ENCODE measurements at places on chromosomes 11 and 22.

GRCh38 chr11:1218788-1219445 lies 3.9 kb upstream of the MUC5B start:
- DNase-seq, result no peak

DNA sequence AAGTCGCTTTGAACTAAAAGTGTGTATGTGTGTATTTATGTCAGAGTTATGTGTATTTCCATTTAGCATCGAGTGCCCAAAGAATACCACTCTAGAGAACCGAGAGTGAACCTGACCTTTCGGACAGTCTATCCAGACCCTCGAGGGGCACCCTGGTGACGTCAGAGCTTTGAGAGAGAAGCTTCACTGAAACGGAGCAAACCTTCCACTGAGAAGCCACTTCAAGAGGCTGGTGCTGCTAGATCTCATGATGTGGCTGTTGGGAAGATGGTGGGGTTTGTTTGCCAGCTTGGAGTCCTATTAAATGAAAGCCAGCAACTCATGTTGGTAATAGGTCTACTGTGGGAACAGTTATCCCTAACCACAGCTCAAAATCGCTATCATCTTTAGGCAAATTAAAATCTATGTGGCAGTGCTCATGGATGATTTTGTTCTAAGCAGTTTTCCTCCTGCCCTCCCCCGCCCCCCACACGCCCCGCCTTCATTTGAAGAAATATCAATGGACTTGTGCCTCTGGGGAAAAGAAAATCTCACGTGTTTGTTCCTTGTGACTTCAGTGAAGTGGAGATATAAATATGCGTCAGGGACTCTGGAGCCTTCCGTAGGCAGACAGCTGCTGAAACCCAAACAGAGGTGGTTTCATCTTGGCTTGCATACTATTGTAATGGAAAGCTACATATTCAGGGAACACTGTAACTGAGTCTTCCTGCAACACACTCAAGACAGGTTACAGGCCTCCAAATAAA lies 22.4 kb upstream of the C11orf96 start:
- DNase-seq, result no peak

DNA sequence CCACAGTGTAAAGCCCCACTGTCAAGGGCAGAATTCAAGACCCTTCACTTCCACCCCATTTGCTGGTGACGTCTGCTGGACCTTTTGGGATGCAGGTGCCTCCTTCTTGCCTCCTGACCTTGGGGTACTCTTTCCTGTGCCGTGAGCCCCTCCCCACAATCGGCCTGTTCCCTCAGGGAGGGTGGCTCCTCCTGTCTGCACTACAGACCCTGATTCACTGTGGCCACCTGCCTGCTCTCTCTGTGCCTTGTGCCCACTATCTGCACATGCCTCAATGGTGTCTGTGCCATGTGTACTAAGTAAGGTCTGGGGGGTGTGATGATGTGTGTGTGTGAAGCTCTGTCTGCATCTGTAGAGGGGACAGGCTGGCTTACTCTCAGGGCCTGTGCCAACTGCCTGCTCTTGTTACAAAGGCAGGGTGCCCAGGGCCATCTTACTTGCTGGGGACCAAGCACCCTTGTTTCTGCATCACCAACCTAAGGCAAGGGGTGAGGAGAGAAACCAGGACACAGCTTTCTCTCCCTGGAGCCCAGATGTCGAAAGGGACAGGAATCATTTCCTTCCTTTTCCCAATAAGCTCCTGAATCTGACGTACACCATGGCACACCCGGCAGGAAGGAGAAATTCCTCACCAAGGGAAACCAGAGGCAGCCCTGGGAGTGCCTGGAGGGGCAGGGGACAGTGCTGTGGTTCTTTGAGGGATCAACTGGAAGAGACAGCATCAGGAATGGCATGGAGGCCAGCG lies 3.7 kb downstream of the PPM1F start:
- no peak for DNase-seq

DNA sequence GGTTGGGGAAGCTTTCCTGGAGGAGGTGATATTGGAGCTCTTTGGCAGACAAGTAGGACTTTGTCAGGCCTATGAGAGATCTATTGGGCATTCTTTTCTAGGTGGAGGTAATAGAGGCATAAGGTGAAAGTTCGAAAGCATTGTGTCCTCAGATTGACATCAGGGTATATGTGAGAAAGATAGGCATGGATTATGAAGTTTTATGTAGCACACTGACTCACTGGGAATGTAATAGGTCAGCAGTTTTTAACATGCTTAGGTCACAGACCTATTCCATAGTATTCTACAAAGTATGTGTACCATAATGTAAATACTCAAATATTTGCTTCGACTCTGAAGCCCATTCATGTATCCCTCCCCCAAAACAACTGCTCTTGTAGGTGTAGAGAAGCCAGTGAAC lies 11.8 kb downstream of the HIKESHI start:
- DNase-seq, result no peak

DNA sequence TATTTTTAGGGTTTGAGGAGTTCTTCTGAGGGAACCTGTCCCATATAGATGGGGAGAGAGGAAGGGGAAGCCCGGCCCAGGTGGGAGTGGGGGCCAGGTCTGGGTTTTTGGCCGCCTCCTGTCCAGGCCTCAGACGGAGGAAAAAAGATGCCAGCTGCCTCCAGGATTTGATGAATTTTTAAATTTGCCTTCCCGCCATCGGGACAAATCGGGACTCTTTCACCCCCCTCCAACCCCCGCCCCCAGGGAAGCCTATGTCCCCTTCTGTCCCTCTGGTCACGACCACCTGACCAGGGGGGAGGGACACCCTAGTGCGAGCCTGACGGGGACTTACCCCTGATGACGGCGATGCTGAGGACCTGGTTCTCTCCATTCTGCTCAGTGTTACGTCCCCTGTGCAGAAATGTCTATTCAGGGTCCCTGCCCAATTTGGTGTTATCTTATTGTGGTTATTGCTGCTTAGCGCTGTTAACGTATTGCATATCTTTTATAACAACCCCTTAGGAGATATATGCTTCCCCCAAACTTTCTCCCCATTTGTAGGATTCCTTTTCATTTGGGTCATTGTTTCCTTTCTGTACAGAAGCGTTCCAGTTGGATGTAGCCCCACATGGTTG lies 115.9 kb upstream of the GRK3 start:
- no peak for DNase-seq

DNA sequence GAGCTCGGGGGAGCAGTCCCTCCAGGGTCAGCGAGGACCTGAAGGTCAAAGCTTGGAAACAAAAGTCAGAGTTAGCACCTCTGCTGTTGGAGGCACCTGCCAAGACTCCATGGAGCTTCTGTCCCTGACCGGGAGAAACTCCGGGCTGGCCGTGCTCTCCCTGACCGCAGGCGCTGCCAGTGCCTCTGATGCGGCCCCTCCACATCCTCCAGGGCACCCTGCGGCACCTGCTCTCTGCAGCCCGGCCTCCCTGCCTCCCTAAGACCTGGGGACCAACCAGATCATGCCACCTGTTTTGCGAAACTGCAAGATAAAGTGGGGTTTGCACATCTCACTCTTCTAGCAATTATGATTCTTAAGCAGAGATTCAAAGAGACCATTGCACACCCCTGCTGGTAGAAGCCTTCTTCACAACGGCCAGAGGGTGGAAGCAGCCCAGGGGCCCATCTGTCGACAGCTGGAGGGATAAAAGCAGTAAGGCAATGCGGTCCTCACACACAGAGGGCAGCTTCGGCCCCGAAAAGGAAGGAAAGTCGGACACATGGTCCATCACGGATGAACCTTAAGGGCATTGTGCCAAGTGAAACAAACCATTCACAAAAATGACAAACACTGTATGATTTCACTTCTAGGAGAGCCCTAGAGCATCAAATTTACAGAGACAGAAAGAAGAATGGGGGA lies 477.1 kb downstream of the BRD1 start:
- no peak for DNase-seq

GRCh38 chr11:128598506-128599150 lies 11.3 kb upstream of the ETS1 start:
- DNase-seq, result no peak

DNA sequence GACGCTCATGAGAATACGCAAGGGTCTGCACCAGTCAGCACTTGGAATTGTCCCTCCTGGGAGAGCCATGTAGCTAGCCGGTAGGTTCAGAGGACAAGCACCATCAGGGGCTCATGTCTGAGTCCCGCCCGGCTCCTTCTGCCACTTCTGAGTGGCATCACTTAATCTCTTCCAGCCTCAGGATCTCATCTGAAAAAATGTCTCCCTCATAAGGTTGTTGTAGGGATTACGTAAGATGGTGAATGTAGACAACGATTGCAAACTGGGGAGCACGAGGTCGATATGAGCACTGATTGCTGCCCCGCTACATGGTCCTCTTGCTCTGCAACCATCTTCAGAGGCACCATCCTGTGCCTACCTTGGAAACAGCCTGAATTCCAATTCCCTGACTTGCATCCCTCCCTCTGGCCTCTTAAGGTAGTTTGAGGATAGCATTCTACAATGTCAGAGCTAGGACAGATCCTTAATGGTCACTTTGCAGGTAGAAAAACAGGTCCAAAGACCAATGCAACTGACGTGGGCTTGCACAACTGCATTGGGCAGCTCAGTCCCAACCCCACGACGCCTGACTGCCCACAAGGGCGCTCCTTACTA lies 115.8 kb upstream of the TMEM45B start:
- DNase-seq, result no peak

DNA sequence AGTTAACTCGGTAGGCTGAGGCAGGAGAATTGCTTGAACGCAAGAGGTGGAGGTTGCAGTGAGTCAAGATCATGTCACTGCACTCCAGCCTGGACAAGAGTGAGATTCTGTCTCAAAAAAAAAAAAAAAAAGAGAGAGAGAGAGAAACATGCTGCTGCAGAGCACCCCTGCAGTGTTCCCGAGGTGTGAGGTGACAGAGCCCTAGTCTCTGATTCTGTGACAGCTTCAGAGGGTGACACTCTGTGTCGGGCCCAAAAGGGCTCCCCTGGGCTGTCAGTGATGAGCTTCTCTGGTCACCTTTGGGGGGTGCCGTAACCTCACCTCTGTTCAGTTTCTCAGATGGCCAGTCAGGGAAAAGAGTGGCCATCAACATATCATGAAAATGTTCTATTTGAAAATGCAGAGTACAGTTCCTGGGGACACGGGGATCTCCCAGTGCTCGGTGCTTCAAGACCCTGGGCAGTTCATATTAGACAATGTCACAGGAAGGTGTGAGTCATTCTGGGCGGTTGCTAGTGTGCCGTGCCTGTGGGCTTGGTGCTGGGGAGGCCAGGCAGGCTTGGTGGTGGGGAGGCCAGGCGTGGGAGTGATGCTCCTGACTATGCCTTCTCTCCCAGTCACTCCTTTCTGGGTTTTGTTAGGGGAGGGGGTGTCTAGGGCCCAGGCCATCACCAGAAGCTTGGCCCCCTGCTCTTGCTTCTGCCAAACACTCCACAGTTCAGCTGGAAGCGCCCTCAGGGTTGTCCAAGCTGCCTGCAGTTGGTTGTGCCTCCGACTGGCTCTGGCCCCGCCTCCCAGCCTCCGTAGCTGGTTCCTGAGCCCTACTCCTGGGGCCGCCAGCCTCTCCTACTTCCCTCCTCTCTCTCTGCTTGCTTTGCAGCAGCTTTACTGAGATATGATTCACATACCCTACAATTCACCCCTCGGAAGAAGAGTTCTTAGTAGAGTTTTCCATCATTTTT lies 52.5 kb upstream of the CLDN5 start:
- DNase-seq, result peak; percentile 51

All from bone marrow (tissue), 2 donors.